ENCODE measurements at places on chromosomes 12 and 14.

DNA sequence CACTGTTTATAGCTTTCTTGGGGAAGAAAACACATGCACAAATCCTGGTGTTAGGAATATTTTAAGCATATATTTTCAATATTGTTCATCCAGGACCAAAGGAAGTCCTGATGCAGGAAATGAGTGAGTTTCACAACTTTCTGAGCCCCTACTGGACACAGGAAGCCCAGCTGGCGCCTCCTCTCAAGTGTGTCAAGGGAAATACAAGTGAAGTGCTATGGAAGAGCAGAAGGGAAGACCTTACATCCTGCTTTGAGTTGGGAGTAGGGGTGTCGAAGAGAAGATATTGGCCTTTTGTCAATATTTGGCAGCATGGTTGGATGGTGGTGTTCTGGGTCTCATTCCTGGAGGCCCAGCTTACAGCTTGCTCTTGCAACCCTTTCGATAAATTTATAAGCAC lies 66.1 kb upstream of the ZDHHC17 start:
- DNase-seq, result no peak

DNA sequence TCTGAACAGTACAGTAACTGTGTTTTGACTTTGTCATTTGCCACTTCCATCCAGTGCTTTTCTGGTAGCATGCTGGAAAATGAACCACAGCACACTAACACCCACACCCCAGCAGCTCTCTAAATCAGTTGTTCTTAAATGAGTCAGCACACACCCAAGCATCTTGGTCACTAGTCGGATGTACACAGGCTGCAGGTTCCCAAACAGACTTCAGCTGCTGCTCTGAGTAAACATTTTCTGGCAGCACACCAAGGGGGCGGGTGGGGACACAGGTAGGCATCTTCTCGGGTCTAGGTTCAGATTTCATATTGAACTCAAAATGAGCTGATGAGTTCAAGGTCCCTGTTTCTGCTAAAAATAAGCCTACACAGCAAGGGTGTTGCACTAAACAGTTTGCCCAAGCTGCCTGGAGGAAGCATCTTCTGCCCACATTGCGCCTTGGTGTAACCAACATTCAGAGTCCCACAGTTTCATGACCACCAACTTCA lies 39.8 kb downstream of the IFNG start:
- DNase-seq, result no peak

DNA sequence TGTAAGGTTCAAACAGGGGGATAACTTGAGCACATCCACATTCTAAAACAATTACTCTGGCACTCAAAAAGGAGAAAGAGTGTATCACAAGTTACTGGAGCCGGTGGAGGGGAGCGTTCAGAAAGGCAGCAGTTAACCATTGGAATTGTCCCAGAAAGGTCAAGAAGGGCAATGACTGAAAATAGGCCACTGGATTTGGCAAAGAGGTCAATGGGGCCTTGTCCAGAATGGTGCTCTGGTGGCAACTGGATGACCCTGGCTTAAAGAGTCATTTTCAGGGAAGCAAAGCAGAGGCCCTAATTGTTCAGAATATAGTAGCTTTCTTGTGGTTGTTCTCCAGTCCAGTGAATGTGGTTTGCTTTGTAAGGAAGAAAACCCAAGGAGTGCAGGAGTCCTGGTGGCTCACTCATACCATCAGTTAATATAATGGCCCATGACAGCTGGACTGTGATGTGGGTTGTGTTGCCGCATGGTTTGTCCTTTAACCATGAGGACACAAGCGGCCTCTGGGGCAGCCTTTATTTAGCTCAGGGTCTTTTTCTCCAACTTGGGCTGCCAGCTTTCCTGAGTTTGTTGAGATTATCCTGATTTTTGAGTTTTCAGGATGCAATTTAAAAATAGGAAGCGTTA lies 142.8 kb upstream of the PELI2 start:
- no peak for DNase-seq

DNA sequence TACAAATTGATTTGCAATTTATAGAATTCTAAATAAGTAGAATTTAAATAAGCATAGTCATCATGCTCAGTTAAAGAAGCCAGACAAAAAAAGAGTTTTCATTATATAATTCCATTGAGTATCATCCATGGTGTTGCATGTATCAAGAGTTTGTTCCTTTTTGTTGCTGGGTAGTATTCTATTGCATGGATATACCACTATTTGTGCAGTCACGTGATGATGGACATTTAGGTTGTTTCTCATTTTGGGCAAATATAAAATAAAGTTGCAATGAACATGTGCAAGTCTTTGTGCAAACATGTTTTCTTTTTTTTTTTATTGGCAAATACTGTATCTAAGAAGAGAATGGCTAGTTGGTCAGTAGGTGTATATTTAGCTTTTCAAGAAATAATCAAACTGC lies 186.2 kb upstream of the FRMD6 start:
- no peak for DNase-seq

DNA sequence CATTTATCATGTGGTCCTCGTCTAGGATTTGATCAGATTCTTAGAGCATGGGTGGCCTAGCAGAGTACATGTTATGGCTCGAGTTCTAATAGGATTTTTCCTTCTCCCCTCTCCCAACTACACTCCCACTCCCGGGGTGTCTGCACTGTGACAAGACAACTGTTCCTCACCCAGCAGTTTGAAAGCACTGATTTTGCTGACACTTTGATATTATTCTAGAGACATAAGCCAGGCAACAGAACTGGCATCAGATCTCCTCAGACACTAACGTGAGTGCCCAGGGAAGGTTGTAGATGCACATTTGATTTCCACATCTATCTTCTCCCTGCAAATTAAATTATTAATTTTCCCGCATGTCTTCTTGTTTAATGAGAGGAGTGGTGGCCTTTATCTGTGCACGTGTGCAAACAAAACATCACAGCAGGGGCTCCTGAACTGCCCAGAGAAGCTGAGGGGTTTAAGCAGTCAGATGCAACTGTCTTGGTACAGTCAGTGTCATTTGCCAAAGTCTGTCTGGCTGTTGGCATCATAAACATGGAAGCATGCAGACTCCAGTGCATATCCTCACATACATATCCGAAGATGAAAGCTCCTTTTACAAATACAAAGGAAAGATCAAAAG lies 491.8 kb downstream of the NPAS3 start:
- DNase-seq, result no peak

GRCh38 chr14:77786148-77786547 lies 13.8 kb upstream of the ADCK1 start:
- DNase-seq, result no peak

DNA sequence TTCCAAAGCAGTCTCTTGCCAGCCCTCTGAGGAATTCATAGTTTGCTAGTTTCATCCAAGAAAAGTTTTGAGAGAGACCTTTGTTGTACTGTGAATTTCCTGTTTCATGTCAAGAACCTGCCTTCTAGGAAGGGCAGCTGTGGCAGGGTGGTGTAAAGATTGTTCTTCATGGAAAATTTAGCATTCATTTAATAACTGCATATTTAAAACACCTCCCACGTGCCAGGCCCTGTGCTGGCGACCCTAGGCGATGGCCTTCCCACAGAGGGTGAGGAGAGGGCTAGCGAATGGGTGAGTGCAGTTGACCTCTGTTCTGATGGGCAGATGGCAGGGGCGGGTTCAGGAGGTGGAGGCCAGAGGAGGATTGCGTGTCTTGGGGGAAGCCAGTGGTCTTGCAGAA lies 43.2 kb downstream of the MLXIP start:
- DNase-seq, result no peak

DNA sequence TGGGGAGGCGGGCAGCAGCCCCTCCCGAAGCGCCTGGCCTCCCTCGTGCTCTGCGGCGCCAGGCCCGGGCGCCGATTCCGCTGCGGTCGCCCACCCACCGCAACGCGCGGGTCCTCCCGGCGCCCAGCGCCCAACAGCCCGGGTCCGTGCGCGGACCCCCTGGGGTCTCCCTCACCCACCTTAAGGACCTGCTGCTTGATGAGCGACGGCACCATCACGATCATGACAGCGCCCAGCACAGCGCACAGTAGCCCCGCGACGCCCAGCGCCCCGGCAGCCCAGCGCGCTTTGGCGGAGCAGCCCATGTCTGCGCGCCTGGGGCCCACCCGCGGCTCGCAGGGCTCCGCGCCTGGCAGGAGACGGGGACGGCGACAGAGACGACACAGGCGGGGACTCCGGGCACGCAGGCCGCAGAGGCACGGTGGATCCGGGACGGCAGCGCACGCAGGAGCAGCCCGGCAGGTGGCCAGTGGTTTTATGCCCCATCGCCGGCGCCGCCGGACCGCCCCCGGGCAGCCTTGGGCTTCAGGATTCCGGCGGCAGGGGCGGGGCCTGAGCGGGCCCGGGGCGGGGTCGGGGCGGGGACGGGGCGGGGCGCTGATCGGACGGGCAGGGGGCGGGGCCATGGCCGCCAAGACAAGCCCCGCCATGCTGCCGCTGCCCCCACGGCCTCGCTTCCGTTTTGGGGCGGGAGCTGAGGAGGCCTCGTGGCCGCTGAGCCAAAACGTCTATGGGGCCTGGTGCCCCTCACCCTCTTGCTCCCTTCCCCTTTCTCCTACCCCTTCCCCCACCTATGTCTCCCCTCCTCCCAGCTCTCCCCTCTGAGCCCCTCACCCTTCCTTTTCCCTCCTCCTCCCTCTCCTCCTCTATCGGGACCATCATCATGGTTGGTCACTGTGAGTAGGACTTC lies at the start of gene SCARB1:
TSS of gene SCARB1 (minus strand) at position 449 of the 910 bp plus-strand sequence. CDS start at position 305, 144 bp downstream.
- peak; percentile 94 for DNase-seq

- no peak for DNase-seq
These were observed 55.9 kb downstream of the ZFC3H1 start for GRCh38 chr12:71607494-71608330.

GRCh38 chr12:92621833-92622232 lies 81.0 kb upstream of the PLEKHG7 start:
- DNase-seq, result no peak

DNA sequence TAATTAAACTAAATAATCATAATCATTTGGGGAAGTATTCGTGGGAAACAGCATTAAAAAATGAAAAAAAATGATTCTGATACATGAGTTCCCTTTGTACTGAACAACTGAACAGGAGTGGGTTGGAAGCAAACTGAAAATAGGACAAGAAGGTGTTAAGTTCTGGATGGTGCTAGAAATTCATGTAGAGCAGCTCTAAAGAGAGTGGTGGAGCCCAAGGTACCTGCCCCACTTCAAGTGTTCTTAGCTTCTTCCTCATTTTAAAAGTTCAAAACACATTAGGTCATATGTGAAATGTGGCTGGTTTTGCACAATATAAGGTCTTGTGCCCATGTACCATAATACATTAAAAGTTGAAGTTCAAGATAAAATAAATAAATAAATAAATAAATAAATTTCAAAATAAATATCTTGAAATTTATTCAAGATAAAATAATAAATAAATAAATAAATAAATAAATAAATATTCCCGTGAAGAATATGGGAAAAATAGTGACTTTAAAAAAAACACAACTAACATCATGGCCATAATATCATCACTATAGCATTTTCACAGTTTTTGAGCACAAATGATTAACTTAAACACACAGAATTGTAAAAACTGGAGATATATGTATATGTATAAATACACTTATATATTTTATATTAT lies 191.5 kb upstream of the PRKD1 start:
- DNase-seq, result no peak

DNA sequence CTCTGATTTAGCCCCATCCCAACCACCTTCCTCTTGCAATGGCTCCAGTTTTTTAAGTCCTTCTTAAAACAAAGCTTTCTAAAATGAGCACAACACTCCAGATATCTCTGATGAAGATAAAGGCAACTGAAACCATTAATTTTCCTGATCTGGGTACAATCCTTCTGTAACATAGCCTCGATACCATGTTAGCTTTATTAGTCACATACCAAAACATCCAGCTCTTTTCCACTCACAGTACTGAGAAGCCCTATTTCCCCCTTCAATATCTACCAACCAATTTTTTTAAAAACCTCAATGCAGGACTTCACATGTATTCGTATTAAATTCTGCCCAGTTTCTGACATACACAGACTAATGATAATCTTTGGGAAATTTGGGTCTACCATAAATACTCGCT lies 105.9 kb downstream of the MED13L start:
- DNase-seq, result no peak

GRCh38 chr14:91284791-91285548 lies 40.5 kb upstream of the GPR68 start:
- DNase-seq, result peak; percentile 37

GRCh38 chr14:23618415-23618988 lies 17.7 kb upstream of the DHRS2 start:
- DNase-seq, result no peak

DNA sequence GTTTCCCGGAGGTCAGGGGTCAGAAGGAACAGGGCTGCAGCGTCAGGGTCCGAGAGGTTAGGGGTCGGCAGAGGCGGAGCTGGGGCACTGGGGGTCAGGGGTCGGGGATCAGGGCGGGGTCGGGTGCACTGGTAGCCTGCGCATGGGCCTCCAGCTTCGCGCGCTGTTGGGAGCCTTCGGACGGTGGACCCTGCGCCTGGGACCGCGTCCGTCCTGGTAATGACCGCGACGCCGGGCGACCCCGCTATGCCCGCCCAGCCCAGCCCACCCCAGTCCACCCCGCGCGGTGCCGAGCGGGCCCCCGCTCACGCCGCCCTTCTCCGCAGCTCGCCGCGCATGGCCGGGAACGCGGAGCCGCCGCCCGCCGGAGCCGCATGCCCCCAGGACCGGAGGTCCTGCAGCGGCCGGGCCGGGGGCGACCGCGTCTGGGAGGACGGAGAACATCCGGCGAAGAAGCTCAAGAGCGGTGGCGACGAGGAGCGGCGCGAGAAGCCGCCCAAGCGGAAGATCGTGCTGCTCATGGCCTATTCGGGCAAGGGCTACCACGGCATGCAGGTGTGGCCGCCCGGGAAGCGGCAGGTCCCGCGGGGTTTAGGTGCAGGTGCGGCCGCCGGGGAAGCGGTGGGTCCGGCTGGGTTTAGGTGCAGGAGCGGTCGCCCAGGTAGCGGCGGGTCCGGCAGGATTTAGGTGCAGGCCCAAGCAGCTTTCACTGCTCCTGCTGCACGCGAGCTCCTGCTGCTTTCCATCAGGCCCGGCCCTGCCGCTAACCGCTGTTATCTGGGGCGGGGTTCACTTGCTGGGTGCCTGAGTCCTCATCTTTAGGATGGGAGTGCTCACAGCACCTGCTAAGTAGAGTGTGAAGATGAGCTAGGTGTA lies 743 bp downstream of the PUS1 start:
- peak; percentile 58 for DNase-seq

- DNase-seq, result no peak
These were observed 40.3 kb downstream of the PEX5 start for GRCh38 chr12:7229741-7230140.

GRCh38 chr12:50788561-50788960 lies 24.7 kb downstream of the ATF1 start:
- no peak for DNase-seq

- DNase-seq, result no peak
These were observed 406 bp downstream of the PARP2 start for GRCh38 chr14:20343862-20344220.

GRCh38 chr14:96201965-96202364 lies 2.7 kb upstream of the BDKRB2 start:
- no peak for DNase-seq

GRCh38 chr14:77186911-77187648 lies 5.5 kb downstream of the TMEM63C start:
- no peak for DNase-seq
